Heart left ventricle (tissue), 16 donors: ENCODE measurements at places on chromosomes 2 and 18. TPM values are rescaled to one million over a fixed set of nuclear protein-coding genes. Genes with fewer than 3 reads are reported as not detected.

The AQP4 gene
- total RNA-seq = 11.1 TPM

The RBM45 gene
- 7.3 TPM for total RNA-seq

The IL1RL2 gene
- total RNA-seq = not detected

The SGPP2 gene
- total RNA-seq = 10.2 TPM

The RNF181 gene
- total RNA-seq = 125 TPM

The SLC5A7 gene
- total RNA-seq = 0.11 TPM

The CDCA7 gene
- total RNA-seq = 1.3 TPM

The TFCP2L1 gene
- total RNA-seq = 0.40 TPM

The UGT1A5 gene
- not detected for total RNA-seq

The MYO3B gene
- 0.19 TPM for total RNA-seq

- no peak for DNase-seq
Observed at GRCh38 chr18:34115409-34116081, 109.2 kb downstream of the NOL4 start.

GRCh38 chr2:48248251-48248933 is 281.6 kb upstream of the STON1 start:
- DNase-seq = no peak

DNA sequence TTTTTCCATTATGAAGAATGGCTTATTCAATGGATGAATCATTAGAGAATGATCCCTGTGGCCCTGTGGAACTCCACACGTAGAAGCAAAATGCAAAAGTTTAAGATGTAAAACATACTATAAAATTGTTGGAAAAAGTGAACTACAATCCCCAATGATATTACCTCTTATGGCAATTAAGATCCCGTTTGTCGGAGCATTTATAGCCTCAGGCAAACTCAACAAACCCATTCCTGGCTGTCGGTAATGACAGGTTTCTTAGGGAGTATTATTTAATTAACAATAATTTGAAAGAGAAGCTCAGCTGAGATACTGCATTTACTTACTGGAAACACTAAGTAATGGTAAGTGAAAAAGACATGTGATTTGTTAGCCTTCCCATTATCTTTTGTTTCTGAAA is 138.3 kb downstream of the CDH20 start:
- no peak for DNase-seq

GRCh38 chr18:60975420-60975819 is 357.8 kb upstream of the CDH20 start:
- no peak for DNase-seq

DNA sequence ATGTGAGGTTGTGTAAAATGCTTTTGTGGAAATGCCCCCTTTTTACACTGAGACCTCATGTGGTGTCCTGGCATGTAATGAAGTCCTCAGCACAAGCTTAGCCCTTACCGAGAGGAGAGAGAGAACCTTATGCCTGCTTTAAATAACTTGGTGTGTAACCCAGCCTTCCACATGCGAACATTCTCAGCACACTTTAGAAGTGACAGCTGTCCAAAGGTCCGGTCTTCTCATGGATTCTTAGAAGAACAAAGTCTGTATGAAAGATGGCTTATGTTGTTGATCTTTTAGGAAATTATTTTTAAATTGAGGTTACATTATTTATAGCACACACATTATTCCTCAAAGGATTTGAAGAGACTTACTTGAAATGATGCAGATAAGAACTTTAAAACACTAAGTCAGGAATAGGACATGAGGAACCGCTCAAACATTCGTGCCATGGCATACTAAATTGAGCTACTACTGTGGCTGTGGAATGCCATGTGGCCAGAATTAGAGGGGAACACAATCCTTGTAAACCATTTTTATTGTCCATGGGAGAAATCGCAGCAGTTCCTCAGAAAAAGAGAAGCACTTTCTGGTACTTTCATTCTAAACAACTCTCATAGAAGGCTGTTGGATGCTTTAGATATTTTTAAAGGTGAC is 79.6 kb downstream of the WDSUB1 start:
- DNase-seq = no peak

GRCh38 chr2:115165529-115166109 is 723.2 kb downstream of the DPP10 start:
- DNase-seq = no peak

DNA sequence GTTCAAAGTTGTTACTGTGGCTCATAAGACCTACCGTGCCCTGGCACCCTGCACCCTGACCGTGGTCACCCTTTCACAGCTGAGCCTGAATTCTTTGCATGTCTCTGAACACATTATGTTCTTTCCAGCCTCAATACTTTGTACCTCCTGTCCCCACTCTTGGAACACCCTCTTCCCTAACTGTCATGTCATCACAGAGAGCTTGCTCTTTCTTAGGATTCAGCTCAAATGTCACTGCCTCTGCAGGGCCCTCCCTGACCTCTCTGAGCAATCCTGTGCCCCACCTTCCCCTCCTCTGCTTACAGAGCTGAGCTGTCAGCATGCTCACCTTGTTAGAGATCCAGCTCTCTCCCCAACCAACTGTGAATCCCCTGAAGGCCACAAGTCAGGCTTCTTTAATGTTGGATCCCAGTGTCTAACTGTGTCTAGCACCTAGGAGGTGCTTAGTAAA is 15.0 kb downstream of the PRKAG3 start:
- no peak for DNase-seq

GRCh38 chr2:75018162-75018561 is 59.7 kb downstream of the POLE4 start:
- DNase-seq = no peak

GRCh38 chr2:152615177-152615576 is 102.1 kb downstream of the PRPF40A start:
- DNase-seq = no peak

- no peak for DNase-seq
Observed at GRCh38 chr2:68388772-68389171, 23.7 kb downstream of the PLEK start.

- no peak for DNase-seq
Observed at GRCh38 chr2:11499081-11499743, 33.3 kb upstream of the E2F6 start.

GRCh38 chr2:215677481-215677880 is 241.6 kb upstream of the FN1 start:
- DNase-seq = no peak

DNA sequence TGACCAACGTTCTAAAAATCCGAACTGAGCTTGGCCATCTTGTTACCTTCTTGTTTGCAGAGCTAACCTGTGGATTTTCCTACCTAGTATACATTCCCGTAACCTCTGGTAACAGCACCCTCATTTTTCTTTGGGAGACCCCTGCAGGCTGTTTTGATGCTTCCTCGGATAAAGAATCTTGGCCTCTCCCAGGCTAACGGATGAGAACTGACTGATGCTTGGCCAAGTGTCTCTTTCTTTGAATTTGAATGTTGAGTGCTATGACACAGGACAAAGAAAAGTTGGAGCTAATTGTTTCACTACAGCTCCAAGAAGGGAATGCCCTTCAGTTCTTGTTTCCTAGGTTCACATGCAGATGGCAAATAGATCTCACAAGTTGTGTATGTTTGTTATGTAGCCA is 19.3 kb upstream of the CAVIN2 start:
- no peak for DNase-seq

- DNase-seq = no peak
Observed at GRCh38 chr2:233032551-233033320, at the start of gene NEU2. Gene NEU2 (plus strand): TSS chr2:233032672. CDS start chr2:233032672, 0 bp downstream.

- no peak for DNase-seq
Observed at GRCh38 chr2:226180281-226180884, 619.2 kb downstream of the IRS1 start.

- no peak for DNase-seq
Observed at GRCh38 chr18:50312296-50313030, 25.0 kb upstream of the CXXC1 start.

DNA sequence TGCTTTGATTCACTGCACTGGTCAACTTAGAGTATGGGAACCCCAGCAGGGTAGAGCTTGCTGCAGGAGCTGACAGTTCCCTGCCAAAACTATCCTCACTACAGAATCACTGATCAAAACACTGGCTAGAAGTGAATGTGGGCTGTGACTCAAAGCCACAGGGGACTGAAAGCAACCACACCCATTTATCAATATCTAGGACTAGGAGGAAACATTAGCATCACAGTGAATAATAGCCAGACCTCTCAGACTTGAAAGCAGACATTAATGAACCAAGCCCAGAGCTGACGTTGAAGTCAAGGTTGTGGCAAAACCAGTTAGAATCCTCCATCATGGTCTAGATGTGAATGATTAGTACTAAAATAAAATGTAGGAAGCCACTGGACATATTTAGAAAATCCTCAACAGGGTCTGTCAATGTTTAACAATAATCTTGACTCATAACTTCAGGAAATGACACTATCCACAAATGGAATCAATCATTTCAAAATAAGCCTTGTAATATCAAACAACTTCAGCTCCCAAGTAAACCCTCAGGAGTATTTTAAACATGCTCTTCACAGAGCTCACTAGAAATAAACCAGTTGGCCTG is 131.4 kb downstream of the CDH20 start:
- DNase-seq = no peak

DNA sequence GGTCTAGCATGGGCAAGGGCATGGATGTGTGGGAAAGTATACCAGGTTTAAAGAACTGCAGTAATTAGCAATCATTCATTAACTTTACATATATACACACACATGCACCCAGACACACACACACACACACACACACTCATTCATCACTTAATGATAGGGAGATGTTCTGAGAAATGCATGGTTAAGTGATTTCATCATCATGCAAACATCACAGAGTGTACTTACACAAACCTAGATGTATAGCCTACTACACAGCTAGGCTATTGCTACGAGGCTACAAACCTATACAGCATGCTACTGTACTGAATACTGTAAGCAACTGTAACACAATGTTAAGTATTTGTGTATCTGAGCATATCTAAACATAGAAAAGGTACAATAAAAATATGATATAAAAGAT is 83.6 kb downstream of the COLEC12 start:
- DNase-seq = no peak

DNA sequence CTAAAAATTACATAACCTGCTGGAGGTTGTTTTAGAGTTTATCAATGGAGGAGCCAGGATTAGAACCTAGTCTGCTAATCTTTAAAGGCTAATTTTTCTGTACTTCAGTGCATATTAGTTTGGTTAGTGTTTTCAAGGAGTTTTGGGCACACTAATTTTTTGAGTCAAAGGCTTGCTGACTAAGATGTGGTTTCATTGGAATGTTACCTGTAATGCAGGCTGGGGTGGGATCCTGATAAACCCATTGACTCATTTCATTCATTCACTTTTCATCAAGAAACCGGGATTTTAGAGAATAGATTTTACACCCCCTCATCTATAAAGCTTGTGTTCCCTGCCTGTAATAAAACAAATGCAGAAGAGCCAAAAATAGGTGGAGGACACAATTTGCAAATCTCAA is 91.9 kb upstream of the IL1R2 start:
- DNase-seq = no peak

DNA sequence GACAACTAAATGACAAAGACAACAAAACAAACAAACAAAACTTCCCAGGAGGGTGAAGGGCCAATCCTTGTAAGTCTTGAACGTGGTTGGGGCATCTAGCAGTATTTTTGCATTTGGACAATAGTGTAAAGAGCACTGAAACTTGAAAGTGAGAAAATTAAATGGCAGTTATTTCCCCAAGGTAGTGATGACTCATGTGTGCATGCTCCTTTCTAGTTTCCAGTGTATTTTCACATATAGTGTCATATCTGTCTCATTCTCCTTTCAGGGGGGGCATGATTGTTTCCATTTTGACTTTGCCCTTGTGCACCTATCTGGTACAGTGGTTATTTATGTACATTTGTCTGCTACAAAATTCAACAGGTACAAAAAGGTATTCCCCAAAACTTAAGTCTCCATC is 39.5 kb downstream of the CERS6 start:
- no peak for DNase-seq

DNA sequence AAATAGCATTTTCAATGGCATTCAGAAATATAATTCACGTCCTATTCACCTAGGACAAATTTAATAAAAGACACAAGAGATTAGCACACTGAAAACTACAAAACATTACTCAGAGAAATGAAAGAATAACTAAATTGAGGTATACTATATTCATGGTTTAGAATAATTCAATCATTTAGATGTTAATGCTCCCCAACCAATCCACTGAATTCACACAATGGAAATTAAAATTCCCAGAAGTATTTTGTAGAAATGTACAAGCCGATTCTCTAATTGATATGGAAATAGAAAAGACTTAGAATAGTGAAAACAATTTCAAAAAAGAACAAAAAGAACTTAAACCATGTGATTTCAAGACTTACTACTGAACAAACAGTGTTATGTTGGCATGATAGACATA is 212.2 kb downstream of the ZEB2 start:
- DNase-seq = no peak

DNA sequence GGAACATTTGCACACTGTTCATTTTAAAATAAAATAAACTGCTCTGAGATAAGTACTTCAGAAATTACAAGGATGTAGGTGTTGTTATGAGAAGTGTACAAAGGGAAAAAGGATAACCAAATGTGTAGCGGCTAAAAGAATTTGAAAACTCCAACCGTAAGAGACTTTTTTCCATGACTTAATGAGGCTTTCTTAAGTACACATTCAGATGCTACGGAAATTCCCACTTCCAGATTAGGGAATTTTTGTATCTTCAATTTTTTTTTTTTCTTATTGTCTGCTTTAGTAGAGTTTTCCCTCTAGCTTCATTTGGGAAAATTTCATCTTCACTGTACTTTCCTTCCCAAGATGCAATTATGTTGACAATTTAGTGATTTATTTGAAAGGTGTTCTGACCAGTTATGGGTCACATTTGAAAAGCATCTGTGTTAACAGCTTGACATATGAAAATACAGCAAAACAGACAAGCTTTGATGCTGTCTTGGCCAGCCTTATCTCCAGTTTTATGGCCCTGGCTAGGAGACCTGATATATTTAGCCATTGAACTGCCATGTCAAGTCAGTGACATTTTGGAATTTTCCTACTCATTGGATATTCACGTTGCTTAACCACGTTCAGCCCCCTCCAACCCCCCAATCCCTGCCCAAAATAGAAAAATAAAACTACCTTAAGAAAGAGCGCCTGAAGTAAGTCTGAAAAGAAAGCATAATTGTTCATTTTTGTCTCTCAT is 105.6 kb downstream of the FEZ2 start:
- no peak for DNase-seq

DNA sequence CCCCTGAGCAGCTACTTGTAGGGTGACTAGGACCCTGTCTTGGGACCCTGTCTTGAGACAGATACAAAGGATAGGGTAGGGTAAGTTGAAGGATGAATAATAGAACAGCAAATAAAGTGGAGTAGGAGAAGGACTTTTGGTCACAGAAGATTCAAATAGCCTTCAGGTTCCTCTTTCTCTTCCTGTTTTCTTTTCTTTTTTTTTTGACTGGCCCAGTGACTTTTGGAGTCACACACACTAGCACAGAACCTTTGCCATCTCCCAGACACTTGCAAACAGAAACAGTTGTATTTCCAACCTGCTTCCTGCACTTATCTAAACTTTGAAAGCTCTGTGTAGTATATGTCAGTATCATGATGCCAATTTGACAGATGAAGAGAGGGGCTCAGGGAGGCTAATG is 108.2 kb downstream of the TDRD15 start:
- no peak for DNase-seq

DNA sequence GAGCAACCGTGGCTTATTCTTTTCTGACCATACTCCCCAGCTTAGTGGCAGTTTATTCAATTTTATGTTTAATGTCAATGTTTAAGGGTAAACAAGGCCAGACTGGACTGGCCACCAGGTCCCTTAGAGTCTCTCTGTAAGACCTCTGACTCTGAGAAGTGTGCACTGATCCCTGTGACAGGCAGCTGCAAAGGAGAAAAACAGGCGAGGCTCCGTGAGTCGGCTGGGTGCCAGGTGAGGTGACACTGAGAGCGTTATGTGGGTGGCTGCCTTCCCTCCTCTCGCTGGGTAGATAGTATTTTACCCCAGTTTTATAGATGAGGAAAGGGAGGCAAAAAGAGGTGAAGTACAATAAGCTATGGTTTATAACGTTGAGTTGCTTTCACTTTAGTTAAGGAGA is 139.4 kb upstream of the HDAC4 start:
- no peak for DNase-seq
